ENCODE measurements at places on chromosomes 1 and 21.

DNA sequence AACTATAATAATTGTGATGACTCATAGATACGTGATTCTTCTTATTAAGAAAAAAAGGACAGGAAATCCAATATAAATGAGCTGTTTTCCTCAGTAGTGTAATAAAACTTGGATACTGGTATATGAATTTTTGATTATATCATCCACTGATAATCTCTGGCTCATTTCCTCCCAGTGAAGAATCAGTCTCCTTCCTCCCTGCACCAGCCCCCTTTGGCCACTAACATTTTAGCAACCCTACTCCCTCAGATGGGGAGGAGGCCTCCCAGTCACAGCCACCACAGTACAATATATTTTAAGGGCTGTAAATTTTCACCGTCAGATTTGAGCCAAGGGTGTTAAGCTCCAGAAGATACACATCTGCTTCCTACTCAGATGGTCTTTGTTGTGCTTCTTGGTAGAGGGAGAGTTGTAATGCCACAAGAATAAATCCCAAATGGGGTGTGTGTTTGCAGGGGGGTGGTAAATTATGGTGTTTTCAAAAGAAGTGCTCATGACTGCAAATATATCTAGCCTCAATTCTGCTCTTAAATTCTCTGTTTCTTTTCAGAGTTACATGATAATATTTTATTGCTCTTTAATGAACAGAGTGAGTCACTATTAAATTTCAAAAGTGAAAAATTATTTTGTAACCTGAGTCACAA, 153.5 kb downstream of the HLX start:
- no peak for DNase-seq

GRCh38 chr1:55233145-55233777, 18.1 kb upstream of the USP24 start:
- DNase-seq = no peak

DNA sequence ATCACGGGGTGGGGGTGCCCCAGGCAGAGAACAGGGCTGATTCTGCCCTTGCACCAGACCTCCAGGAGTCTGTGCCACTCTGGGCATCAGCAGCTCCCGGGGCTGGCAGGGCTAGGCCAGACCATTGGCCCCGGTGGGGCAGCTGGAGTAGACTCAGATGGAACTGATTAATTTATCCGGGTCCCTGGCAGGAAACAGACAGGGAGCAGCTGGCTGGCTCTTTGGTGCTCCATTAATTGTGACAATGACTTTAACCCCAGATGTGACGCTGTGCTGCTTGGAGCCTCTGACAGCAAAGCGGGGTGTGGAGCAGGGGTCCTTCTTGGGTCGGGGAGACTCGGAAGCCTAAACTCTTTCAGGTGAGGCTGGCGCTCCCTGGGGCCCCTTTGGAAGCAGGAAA, 9.5 kb downstream of the EPHA8 start:
- DNase-seq = no peak

- DNase-seq = no peak
Measured at GRCh38 chr1:244271691-244272308, 179.9 kb downstream of the ADSS2 start.

GRCh38 chr1:201089596-201089995, 22.6 kb downstream of the CACNA1S start:
- no peak for DNase-seq

DNA sequence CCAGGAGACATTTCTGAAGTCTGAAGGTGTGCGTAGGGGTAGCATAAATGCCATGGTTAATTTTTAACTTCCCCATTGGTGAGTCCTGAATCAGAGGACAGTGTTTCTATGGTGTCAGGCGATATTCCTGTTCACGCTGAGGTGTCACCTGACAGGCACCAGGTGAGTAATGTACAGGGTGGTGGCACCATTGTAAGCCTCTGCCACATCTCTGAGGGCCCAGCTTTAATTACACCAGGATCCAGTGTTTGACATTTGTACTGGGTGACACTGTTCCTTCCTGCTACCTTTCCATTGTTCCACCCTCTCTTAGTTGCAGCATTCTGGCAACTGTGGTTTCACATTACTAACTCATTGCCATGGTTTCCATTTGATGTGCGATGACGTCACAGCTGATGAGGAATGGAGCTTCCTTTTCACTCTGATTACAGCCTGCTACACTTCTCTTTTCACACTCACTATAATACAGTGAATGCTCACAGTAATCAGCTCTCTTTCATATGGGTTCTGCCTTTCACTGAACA, 40.6 kb upstream of the MARK1 start:
- DNase-seq = no peak

- no peak for DNase-seq
Measured at GRCh38 chr21:9755611-9756010, 765.8 kb upstream of the TPTE start.

DNA sequence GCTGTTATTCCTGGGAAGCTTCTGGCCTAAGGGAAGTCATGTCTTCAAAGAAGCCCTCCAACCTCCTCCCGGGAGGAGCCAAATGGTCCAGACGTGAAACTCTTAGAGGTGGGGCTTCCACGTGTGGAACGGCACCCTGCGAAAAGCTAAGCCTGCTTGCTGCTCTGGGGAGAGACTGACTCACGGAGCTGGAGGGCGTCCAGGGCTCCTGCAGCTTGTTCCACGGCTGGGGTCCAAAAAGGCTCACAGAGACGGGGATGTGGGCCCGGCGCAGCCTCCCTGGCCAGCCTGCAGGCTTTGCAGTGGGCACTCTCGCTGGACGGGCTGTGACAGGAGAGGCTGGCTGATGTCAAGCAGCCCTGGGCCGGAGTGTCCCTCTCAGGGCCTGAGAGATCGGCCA, 105.1 kb downstream of the COLGALT2 start:
- no peak for DNase-seq

- no peak for DNase-seq
Measured at GRCh38 chr1:1128454-1129139, 12.7 kb upstream of the C1orf159 start.

GRCh38 chr1:147834181-147834580, 68.4 kb upstream of the GJA8 start:
- DNase-seq = no peak

- no peak for DNase-seq
Measured at GRCh38 chr1:64220241-64220640, 16.8 kb downstream of the UBE2U start.

DNA sequence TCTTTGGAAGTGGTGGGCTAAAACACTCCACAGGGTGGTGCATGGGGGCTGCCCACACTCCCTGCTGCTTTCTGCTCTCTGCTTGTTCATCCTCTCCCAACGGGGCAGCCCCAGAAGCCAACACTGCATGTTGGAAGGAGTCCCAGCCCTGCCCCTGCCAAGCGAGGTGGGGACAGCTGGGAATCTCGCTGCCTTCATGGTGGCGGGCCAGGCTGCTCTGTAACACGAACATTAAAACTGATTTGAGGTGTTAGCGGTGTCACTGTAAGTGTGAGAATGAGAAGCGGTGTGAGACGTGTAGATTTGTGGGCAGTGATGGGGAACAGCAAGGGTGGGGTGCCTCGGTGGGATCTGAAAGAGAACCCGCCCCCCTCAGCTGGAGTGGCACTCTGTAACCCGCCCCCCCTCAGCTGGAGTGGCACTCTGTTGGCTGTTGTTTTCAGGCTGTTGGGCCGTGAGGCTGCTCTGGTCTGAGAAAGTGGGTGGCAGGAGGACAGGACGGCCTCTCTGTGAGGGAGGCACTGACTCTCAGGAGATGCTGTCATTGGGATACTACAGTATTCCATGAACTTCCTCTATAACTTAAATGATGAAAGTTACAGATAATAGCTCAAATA, 80.9 kb downstream of the PCBP3 start:
- no peak for DNase-seq

- DNase-seq = no peak
Measured at GRCh38 chr1:147673406-147673805, 3.1 kb upstream of the ACP6 start.

DNA sequence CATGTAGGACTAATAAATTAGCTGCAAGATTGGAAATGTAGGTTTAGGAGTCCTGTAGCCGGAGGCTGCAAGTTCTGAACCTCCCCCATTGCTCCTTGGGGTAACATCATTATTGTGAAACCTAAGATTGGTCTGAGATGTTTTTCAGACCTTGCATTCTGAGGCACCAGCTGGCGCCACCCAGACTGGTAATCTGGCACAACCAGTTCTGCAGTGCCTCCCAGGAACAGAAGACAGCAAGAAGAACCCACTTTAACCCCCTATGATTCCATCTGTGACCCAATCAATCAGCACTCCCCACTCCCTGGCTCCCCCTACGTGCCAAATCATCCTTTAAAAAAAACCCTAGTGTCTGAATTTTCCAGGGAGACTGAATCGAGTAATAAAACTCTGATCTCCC, 11.6 kb upstream of the DNAJC6 start:
- DNase-seq = no peak

DNA sequence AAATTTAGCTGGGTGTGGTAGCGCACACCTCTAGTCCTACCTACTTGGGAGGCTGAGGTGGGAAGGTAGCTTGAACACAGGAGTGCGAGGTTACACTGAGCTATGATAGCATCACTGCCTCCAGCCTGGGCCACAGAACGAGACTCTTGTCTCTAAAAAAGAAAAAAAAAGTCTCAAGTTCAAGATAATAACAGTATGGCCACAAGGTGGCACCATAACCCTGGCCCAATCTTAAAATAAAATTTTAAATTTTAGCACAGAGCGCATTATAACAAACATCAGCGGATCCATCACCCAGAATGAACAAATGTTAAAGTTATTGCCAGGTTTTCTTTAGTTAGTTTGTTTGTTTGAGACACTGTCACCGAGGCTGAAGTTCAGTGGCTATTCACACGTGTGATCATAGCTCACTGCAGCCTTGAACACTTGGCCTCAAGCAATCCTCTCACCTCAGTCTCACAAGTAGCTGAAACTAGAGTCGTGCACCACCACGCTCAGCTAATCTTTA, 2.9 kb upstream of the HTR6 start:
- DNase-seq = peak; percentile 51

DNA sequence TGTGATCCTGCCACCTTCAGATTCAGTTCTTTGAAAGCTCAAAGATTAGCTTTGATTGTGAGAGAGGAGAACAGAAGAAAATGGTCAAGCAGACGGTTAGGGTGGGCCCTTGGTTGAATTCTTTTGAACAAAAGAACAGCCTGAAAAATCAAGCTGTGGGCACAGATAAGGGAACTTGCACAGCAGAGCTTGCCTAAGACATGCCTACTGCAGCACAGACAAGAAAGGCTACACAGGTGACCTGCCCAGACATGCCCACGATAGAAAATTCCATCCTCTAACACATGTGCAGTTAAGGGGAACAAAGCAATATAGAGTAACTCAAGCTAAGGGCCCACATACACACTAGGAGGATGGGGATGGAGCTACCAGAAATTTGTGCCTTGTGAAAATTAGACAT, 512.5 kb upstream of the LRRC7 start:
- no peak for DNase-seq

GRCh38 chr21:18253221-18253620, 8.6 kb downstream of the CHODL start:
- no peak for DNase-seq

Measured in effector CD4-positive, alpha-beta T cell (primary cell).